MV-4-11 (cell line): ENCODE measurements at places on chromosomes 6 and 20.

DNA sequence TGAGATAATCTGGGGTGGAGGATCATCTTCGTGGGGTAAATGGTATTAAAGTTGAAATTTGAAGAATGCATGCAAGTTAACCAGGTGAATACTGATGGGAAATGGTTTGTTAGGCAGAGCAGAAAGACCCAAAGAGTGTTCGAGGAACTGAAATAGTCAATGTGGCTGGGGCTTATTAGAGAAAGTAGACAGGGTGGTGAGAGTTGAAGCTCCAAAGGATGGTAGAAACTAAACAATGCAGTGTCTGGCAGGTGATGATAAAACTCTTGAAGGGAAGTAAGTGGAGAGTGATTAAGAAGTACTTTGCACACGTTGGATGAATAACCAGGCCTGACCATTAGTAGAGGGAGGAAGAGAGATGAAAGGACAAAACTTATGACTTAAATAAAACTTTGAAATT is 39.8 kb upstream of the CENPW start:
- DNase-seq = no peak

DNA sequence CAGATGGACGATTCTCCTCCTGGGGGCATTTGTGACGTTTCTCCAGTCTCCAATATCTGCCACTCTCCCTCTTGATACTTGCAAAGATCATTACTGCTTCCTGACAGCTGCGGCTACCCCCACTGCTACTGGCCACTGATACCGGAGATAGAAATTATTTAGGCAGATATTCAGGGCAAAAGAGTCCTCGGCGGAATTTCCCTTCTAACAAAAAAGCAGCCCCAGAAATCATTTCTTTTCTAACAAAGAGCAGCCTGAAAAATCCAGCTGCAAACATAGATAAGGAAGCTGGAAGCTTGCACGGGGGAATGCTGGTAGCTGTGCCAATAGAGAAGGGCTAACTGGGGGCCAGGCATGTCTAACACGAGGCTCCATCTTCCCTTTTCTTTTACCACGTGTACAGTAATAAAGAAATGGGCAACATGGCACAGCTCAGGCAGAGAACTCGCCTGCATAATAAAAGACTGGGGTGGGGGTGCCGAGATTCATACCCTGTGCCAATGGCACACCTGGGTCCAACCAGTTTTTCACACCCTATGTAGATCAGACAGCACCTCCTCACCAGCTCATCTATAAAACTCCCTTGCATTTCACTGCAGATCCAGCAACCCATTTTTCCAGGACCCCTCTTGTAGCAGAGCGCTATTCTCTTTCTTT is 6.1 kb downstream of the TP53RK start:
- no peak for DNase-seq

- DNase-seq = no peak
Observed at GRCh38 chr20:44247131-44247571, at the start of gene GDAP1L1. Gene GDAP1L1, plus strand, starts transcription at chr20:44247308. Its CDS starts 27 bp downstream, at chr20:44247335.

DNA sequence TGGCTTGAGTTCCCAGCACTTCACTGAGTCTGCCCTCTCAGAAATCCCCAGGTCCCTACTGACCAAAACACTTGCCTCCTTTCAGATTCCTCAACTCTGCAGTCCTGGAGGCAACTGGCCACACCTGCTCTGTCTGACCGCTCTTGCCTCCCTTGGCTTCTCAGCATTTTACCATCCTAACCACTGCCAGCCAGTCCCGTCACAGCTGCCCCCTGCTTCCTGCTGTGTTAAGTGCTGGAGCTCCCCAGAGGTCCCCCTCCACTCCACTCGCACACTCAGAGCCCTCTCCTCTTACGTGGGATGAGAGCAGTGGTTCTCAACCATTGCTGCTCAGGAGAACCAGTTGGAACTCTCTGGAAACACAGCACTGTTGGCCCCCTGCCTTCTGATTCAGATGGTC is 20.5 kb downstream of the ADAT2 start:
- no peak for DNase-seq

DNA sequence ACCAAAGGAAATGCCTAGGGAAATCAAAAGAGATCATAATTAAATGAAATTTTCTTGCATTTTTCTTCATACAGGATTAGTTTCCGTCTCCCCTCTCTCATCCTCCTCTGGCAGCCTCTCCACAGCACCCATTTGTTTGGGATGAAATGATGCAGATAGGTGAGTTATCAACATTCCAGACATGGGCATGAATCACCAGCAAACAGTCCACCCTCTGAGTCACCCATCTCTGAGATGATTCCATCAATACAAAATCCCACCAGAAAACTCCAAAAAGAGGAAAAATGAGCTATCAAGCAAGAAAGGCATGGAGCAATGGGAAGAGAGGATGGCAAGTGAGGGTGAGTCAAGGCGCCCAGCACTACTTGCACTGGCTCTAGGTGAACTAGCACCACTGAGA is 11.4 kb downstream of the MC3R start:
- DNase-seq = no peak

GRCh38 chr6:166677941-166678340 is 50.9 kb upstream of the RPS6KA2 start:
- DNase-seq = no peak
